ENCODE measurements at places on chromosomes 12 and 14.

GRCh38 chr14:63091394-63091996 lies 46.2 kb upstream of the KCNH5 start:
- no peak for DNase-seq

DNA sequence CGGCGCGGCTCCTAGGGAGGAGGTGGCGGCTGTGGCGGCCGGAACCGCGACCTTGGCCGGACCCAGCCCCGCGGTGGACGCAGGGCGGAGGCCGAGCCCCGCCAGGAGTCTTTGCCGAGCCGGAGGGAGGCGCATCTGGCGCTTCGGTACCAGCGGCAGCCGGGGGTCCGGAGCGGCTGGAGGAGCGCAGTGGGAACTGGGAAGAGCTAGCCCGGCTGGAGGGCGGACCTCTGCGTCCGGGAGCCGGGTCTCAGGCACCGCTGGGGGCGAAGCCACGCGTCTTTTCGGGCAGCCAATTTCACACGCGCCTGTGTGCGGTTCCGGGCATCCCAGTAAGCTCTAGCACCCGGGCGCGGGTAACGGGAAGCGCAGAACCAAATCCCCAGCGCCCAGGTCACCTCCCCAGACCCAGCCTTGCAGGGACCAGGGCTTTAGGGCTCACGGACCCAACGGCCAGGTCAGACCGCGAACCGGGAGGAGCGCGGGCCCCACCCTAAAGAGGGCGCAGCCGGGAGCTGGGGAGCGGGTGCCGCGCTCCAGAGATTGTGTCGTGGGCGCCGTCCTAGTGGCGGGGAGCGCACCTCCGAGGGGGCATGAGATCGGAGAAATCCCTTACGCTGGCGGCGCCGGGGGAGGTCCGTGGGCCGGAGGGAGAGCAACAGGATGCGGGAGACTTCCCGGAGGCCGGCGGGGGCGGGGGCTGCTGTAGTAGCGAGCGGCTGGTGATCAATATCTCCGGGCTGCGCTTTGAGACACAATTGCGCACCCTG lies 89.4 kb downstream of the GALNT8 start:
- DNase-seq, result no peak

GRCh38 chr12:24175284-24175683 lies 225.8 kb upstream of the SOX5 start:
- no peak for DNase-seq

DNA sequence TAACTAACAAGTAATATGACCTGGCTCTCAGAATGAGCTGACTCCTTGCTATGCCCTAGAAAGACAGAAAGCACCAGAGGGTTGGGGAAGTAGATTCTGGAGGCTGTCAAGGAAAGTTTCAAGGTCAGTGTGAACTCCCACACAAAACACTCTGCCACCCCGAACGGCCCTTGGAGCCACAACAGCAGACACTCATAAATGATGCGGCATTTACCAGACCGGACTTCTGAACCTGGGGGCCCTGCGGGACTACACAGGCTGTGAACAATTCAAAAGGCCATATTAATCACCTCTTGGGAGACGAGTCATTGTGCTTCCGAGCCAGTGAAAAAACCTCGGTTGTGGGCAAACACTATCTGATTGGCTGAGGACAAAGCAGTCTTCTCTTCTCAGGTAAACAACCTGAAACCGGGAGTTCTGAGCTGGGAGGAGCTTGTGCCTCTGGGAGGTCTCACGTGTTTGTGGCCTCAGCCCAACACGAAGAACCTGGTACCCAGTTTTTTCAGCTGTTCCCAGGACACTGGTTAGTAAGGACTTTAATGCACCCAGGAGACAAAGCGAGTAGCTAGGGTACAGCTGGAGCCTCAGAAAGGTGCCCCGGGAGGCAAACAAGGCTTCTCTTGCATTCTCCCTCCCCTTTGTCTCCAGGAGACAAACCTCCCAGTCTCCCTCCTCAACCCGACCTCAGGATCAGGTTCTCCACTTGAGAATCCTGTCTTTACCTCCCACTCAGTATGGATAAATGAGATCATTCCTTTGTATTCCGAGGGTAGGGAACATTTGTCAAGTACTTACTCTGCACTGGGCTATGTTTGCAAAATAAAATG lies 35.3 kb downstream of the VWF start:
- DNase-seq, result no peak

DNA sequence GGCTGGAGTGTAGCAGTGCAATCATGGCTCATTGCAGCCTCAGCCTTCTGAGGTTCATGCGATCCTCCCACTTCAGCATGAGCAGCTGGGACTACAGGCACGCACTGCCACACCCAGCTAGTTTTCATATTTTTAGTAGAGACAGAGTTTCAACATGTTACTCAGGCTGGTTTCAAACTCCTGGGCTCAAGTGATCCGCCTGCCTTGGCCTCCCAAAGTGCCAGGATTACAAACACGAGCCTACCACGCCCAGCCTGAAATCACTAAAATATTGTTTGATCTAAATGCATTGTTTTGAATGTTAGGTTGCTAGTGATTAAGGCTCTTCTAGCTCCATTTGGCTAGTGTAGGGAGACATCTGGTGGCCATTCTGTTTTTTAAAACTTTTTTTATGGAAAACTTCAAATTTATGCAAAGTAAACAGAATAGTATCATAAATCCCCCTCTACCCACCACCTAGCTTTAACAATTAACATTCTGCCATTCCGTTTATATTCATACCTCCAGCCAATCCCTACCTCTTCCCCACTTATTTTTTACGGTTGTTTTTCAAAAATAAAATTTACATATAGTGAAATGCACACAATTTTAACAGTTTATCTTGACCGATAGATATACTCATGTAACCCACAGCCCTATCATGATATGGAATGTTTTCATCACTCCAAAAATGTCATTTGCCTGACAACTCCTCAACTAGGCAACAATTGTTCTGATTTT lies 37.8 kb downstream of the MYO1H start:
- DNase-seq, result peak; percentile 32

- DNase-seq, result no peak
Measured at GRCh38 chr14:89351516-89352404, 65.3 kb downstream of the FOXN3 start.

GRCh38 chr14:101789222-101789621 lies 27.7 kb downstream of the PPP2R5C start:
- peak; percentile 27 for DNase-seq

- no peak for DNase-seq
Measured at GRCh38 chr12:19882346-19882745, 443.1 kb downstream of the AEBP2 start.

- DNase-seq, result no peak
Measured at GRCh38 chr14:38021861-38022260, 185.8 kb upstream of the SSTR1 start.

DNA sequence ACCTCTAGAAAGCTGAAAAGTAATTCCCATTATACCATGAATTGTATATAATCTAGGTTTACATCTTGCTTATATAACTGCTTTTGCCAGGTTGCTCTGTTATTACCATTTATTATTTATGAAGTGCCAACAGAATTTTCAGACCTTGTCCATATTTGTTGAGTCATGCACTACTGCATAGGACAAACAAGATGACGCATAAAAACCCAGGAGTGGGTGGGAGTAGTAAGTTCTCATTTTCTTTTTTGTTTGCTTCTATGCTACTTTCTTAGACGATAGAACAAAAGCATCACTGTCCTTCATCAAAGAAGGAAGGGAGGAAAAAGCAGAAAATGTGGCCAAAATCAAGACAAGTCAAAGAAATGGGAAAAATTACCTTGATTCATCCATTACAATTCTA lies 119.0 kb upstream of the RASSF8 start:
- no peak for DNase-seq

GRCh38 chr12:25744313-25744712 lies 191.2 kb upstream of the LMNTD1 start:
- no peak for DNase-seq

GRCh38 chr14:81471062-81471461 lies 62.6 kb downstream of the SEL1L start:
- DNase-seq, result no peak

DNA sequence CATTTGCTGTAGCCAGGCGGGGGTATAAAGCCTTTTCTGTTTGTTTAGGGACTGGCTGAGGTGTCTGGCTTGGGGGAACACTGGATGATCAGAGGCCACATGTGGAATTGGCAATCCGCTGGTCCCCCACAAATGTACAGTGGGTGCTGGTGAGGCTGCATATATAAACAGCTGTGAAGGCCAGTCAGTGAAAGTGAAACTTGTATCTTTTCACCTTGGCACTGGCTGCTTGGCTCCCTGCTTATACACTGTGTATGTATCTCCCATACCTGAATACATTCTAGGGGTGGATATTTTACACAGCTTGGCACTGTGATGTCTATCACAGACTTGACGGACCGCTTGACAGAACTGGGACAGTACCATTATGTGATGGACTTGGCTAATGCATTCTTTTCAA lies 246.8 kb upstream of the AVPR1A start:
- DNase-seq, result no peak

DNA sequence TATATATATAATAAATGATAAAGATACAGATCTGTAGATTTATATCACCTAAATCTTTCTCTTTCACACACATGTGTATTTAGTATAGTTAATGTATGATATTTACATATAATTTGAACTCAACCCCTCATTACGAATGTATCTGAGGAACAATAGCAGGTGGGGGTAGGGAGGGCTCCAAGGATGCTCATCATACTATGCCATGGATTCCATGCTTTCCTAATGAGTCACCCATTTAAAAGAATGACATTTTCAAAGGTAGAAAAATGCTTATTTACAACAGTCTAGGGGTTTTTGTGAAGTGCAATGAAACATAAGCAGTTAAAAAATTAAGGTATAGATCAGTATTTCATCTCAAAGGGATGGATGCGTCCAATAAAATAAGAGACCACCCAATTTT lies 181.6 kb downstream of the SOX5 start:
- DNase-seq, result no peak

GRCh38 chr14:91399868-91400640 lies 17.6 kb downstream of the CCDC88C start:
- DNase-seq, result no peak

GRCh38 chr12:96183734-96184370 lies 10.3 kb upstream of the ELK3 start:
- DNase-seq, result no peak

DNA sequence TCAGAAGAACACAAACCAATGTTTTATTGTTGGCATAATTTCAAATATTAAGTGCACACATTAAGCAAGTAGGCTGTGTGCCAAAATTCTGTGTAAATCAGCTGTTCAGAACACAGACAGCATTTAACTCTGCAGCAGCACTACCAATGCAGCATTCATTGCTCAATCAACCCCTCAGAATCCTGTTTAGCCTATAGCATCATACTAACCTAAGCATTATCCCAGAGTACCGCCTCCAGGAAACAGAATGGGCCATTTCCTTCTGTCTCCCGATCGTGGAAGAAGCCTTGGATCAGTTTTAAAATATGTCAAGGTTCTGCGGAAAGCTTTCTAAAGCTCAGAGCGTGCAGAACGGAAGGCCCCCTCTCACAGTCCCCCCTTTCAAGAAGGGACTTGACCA lies 3.3 kb downstream of the IL26 start:
- DNase-seq, result peak; percentile 15

DNA sequence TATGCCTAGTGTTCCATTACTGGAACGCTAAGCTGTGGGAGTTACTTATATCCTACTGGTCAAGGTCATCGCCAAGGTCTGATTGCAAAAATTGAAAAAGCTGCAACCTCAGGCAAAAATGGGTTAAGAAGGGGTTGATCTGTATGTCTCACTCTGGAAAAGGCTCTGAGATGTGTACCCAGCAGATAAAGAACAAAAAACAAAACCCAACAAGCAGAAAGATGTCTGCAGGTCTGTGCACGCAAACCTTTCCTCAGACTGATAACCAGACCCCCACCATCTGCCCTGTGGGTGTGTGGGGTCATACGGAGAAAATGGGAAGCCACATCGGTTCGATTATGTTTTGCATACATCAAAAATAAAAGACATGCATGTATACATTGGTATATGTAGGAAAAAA lies 56.4 kb downstream of the TESC start:
- DNase-seq, result no peak

All from DMS 273 treated with DMSO at 0.1 percent for 48 hours (cell line).